ENCODE measurements at places on chromosomes 2 and 18. TPM values are rescaled to one million over a fixed set of nuclear protein-coding genes. Genes with fewer than 3 reads are reported as not detected.

The RFX8 gene
- 0.37 TPM for total RNA-seq

The ANKRD30BL gene
- not detected for total RNA-seq

DNA sequence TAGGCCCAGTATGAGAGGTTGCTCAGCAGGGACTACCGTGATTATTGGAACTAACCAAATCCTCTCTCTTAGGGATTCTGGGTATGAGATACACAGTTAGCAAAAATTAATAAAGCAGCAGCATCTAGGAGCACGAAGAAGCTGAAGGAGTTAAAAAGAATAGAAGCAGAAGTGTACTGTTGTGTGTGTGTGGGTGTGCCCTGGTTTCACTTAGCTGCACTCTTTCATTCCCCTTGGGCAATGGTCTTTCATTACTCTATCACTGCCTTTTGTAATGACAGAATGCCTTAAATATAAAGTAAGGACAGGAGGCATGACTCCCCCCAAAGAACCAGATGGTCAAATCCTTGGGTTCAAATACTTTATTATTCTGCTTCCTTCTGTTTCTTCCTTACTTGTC, 115.9 kb upstream of the CD302 start:
- DNase-seq = no peak

The HDHD2 gene
- 54.4 TPM for total RNA-seq

DNA sequence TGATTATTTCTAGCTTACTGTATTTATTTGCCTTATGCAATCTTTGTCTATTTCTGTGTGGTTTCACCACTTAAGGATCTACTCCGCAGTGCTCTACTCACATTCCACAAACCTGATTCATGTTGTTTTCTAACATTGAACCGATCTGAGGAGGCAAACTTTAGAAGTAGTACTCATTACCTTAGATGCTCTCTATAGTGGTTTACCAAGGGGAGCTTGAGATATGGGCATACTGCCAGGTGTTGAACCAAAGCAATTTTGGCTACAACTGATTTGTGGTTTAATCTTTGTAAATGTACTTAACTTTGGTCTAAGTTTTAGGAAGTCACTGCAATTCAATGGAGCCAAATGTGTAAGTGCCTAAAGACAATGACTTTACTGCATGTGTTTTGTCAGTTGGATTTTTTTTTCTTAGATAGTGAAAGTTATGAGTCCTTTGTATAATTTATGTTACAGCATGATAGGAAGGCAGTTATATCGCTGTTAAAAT, 50.1 kb downstream of the MAP2 start:
- DNase-seq = no peak

GRCh38 chr2:196500686-196501431, 138.7 kb upstream of the CCDC150 start:
- DNase-seq = no peak

DNA sequence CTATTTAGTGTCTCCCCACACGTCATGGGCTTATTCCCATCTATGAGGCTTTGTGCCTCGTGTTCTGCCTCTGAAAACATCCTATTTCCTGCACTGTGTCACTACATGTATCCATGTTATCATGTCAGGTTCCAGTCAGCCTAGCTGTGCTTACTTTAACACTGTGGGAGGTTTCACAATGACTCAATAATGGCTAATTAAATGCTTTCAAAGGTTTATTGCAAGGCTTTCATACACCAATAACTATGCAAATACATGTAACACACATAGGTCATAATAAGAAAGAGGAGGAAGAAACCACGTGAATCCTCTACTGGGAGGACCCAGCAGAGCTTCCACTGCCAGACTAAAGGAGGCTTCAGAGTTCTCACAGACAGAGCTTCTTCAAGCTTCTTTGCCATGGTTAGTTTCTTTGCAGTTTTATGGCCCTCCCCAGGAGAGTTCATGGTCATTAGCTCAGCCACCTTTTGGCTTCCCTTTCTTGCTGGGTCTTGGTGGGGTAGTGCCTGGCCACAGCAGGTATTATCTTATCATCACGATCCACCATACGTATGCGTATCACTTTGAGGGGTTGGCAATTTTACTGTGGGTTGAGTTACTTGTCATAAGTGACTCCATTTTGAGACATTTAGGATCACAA, 5.1 kb upstream of the COLEC12 start:
- no peak for DNase-seq

GRCh38 chr2:51960841-51961335, 929.0 kb upstream of the NRXN1 start:
- no peak for DNase-seq

DNA sequence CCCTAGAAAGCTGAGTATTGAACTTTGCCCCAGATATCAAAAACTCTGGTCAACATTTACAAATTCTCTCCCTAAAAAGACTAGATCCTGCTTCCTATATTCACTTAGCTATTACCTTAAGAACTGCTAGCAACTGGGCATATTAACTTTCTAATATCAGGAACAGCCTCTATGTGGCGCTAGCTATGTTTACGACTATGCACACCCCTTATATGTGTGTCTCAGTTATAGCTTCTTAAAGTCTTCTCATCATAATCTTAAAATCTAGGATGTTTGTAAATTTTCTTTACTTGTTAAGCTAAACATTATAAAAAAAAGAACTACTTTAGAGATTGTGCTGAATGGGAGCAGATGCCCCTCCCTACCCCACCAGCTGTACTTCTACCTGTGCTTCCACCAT, 1.7 kb upstream of the STAMBP start:
- no peak for DNase-seq

GRCh38 chr2:16055848-16056580, 115.7 kb downstream of the MYCN start:
- no peak for DNase-seq

The RNF152 gene
- 23.0 TPM for total RNA-seq

DNA sequence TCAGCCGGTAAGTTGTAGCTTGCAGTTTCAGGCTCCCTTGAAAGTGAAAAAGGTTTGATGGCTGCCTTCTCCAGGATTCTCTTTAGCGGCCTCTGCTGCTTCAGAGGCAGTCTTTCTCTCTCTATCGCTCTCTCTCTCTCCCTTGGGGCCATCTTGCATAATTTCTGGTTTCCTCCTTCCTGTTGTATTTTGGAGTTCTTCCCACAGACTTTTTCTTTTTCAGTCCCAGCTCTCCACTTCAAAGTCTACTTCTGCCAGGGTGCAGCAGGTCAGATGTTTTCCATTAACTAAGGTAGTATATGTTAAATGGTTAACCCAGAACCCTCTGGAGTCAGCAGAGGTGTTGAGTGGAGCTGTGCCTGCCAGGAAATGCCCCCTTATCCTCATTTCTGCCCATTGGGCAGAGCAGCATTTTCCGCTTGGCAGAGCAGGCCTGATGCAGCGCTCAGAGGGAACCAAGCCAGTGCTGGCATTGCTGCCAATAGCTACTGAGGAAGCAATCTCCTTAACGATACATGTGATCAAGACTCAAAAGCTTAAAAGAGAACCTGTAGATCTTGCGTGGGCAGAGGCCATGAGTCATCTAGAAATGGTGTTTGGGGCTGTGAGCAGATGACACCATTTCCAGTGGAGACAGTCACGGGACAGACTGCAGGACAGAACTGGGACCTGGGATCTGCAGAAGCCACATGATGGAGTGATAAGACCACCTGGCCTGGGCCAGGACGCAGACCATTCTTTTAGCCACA, 20.8 kb downstream of the DBI start:
- no peak for DNase-seq

The RMDN2 gene
- 10.3 TPM for total RNA-seq
